ENCODE measurements at places on chromosomes 2 and 18.

- DNase-seq, result no peak
Observed at GRCh38 chr2:124320051-124320688, 295.1 kb downstream of the CNTNAP5 start.

DNA sequence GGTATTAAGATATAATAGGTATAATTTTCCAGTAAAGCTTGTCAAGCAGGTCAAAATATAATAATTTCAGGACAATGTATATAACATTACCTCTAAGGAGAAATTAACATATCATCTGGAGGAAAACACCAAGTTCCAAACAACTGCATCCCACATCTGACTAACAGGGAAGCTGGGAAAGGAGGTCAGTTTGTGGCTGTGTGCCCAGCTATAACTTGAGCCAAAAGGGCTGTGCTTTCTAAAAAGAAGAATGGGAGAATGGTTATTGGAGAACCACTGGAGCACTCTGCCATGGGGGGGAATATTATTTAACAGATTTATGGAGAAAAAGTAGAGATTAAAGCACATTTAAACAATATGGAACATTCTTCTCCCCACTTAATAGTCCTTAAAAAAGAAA is 390.6 kb upstream of the PKDCC start:
- no peak for DNase-seq

GRCh38 chr18:76389716-76390115 is 105.3 kb downstream of the ZNF516 start:
- no peak for DNase-seq

DNA sequence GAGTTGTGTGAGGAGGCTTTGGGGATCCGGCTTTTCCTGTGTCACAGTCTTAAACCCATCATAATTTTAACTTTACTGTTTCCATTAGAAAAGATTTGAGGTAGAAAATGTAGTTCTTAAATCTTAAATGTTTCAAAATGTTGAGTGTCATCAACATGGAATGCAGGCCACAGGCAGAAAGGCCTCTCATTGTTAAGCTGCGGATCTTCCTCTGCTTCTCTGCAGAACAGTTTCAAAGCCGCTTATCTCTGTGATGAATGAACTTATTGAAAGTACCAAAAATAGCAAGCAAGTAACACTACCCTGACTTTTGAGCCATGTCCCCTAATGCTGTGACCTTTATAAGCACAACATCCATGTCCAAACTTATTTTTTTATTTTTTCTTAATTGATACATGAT is 1645.8 kb downstream of the DPP10 start:
- no peak for DNase-seq

DNA sequence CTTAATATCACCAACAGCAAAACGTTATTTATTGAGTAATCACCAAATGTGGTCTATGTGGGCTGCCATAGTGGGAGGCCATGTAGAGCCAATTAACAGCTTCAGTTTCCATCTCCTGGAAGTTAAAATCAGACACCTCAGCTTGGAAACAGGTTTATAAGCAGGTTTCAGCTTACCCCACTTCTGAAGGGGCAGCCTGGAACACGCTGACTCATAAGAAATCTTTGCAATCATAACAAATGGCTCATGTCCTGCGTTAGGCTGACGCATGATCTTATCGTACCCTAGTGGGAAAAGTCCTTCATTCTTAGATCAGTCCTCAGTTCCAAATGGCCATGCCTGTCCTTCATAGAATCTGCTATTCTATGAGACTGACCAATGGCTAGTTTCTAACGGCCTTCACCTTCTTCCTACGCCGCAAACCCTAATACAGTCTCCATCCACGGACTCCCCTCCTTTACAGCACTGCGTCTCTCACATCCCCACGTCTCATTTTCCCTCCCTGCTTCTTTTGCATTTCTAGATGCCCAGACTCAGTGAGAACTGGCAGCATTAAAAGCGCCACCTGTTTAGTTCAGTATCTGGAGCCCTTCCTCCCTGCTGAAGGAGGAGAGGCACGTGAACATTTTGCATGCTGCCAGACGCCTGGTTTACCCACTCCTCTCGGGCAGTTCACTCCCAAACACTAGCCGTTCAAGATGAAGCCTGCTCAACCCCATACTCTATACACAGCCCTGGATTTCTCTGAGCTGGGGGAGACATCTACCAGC is 24.2 kb upstream of the BZW1 start:
- no peak for DNase-seq
